ENCODE measurements at places on chromosomes 3 and 15.
A peak's percentile ranks its signal among the peaks of the same experiment; 100 is the strongest.

DNA sequence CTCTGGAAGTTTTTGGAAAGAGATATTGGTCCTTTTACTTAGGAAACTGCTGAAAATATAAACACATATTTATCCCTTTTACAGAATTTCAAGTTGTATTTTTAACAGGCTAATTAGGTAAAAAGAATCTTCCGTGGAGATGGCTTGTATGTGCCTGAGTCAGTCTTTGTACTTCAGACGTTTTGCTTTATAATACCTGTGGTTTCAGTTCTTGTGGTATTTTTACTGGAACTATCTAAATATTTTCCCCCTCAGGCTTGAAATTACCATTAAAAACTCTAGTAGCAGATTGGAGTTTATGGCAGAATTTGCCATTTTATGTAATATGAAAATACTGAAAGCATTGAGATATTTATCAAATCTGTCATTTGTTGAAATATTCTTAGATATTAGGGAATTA lies 151.6 kb upstream of the CGNL1 start:
- no peak for DNase-seq

DNA sequence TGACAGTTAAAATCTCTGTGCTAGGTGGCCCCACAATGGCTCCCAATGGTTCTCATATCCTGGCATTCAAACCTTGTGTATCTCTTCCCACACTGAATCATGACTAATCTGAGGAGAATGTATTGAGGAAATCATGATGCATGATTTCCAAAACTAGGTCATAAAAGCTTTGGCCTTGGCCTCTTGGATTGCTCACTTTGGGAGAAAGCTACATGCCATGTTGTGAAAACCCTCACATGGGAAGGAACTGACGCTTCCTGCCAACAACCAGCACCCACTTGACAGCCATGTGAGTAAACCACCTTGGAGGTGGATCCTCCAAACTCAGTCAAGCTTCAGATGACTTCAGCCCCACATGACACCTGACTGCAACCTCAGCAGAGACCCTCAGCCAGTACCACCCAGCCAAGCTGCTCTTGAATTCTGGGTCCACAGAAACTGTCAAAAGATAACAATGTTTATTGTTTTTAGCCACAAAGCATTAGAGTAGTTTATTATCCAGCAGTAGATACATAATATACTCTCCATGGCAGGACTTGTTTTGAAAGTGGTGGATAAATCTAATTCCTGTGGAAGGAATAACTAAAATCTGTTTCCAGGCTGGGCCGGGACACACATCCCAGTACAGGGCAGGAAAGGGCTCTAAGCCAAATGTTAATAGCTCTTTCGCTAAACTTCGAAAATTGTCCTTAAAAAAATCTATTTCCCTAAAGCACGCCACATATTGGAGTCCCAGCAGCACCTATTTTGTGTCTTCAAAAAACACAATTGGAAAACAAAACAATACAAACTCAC lies 1.0 kb upstream of the ZNF620 start:
- DNase-seq, result no peak

GRCh38 chr15:100980410-100981046 lies 61.4 kb downstream of the LRRK1 start:
- DNase-seq, result no peak

GRCh38 chr3:31246293-31247062 lies 286.2 kb upstream of the STT3B start:
- DNase-seq, result no peak

GRCh38 chr3:33808559-33808958 lies 10.1 kb downstream of the PDCD6IP start:
- DNase-seq, result no peak

GRCh38 chr3:131840156-131840797 lies 194.5 kb downstream of the CPNE4 start:
- DNase-seq, result no peak

GRCh38 chr3:13403213-13403819 lies 16.8 kb downstream of the NUP210 start:
- DNase-seq, result no peak

DNA sequence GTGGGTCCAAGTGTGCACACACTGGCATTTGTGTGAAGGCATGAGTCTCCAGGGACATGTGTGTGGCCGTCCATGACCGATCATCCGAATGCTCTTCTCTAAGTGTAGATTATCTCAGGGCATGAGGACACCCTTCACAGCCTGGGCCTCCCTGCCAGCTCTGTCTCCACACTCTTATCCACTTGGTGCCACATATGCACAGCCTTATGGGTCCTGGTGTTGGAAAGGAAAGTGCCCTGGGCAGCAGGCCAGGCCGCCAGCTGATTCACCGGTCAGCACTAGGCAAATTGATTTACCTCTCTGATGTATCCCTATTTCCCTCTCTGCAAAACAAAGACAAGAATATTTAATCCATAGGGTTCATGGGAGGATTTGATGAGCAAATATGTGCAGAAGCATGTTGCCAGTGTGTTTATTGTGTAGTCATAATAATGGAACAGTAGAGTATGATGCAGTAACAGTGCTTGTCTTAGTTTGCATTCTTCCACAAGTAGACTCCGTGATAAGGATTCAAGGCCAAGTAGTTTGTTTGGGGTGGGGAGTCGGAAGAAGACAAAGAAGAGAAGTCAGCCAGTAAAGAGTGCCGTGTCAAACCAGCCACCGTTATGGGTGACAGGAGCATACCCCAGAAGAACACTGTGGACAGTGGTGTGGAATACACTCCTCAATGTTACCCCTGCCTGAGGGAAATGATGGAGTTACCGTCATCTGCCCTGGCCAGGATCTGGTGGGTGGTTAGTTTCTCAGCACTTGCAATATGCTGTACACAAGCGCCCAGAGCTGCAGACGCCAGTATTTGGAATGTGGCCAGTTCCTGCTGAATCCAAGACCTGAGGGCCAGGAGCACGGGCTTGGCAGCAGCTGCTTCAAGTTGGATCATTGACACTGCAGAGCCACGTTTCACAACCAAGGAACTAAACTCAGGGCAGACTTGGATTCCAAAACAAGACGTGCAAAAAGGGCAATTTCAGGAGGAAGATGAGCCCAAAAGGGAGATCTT lies 85.1 kb downstream of the MTHFS start:
- peak; percentile 88 for DNase-seq

GRCh38 chr3:103059432-103059831 lies 624.6 kb downstream of the ZPLD1 start:
- DNase-seq, result no peak

- no peak for DNase-seq
Observed at GRCh38 chr15:63072809-63073277, 30.3 kb downstream of the TPM1 start.

DNA sequence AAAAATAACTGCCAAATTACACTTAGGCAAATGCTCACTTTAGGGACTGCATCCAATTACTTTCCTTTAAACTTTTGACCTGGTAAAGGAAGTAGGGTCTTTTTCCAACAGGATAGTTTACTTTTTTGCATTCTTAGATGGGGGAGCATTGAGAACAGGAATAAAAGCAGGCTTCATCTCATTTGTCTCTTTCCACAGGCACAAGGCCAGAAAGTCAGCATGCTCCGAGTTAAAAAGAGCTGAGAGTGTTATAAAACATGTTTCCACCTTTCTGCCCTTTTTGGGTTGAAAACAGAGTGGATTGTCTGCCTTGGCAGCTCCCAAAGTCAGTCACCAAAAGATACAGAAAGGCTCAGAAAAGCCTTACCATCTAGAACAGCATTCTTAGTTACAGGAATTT lies 404.9 kb upstream of the ALCAM start:
- no peak for DNase-seq

- DNase-seq, result no peak
Observed at GRCh38 chr15:86505951-86506350, 426.3 kb downstream of the AGBL1 start.

DNA sequence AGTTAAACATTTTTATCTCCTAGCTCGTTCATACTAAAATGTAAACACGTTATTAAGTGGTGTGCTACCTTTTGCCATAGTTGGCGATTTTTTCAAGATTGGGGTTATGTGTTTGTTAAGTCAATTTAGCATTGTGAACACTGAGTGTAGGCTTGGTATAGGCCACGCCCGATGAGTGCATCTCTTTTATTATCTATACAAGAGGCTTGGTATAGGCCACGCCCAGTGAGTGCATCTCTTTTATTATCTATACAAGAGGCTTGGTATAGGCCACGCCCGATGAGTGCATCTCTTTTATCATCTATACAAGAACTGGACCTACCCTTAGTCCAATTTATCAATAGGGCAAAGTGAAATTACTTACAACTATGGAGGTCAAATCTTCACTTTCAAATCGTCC lies 70.4 kb downstream of the NIPA2 start:
- no peak for DNase-seq

- no peak for DNase-seq
Observed at GRCh38 chr15:84859144-84859543, 25.3 kb upstream of the SLC28A1 start.

- DNase-seq, result no peak
Observed at GRCh38 chr3:173660645-173661299, 263.2 kb downstream of the NLGN1 start.

DNA sequence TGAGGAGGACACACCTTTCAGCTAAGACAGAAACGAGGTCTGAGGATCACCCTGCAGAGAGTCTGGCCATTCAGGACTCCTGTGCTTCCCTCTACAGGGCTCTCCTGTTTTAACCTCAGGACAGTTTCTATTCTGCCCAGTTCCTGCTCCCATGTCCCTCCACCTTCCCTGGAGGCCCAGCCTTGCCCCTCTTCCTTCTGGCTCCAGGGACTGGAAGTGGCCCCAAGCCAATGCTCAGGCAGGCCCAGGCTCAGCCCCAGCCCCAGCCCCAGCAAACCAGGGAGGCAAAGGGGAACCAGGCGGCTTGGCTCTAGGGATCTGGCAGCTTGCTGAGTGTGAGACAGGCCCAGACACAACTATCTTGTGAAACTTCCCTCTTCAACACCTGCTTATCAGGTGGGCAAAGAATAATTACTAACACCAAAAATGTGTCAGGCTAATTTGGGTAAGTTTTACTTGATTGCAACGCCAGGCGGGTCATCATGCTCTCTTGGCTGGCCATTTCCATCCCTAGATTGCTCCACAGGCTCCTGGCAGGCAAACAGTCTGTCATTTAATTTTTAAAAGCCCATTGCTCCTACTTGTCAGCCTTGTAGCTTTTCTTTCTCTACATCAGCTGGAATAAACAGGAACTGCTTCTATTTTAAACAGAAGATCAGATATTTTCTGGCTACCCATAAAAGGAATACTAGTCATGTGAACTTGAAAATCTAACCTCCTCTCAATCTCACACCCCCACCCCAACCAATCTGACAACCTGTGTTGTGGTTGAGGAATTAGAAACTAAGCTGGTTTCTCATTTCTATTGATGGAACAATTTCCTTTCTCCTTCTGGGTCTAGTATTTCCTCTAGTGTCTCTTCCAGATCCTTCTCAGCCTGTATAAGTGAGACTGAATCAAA lies 33.5 kb downstream of the UPK1B start:
- DNase-seq, result no peak

DNA sequence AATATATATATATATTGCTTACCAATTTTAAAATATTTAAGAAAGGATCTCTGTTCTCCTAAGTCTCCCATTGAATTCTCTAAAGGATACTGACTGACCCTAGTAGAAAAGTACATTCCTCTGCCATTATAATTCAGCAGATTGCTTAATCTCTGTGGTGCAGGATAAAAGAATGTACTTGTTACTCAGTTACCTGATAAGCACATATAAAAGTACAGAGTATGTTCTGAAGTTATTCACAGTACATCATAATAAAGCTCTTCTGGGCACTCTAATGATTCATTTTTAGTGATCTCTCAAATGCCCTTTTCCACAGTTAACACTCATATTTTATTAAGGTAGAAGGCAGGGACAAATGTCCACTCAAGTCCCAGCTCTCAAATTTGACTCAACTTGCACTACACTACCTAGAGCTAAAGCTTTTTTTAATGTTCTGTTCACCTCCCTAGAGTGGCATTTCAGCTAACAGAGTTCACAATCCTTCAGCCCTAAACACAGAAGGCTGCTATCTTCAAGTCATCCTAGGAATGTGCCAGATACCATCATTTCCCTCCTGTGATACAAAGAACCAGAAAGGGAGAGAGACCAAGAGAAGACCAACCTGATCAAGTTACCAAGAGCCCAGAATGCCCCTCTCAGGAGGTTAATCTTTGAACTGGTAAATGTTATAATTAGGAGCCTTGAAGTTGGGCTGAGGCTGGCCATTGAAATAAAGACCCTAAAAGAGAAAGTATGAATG lies 53.3 kb downstream of the MEIS2 start:
- no peak for DNase-seq

GRCh38 chr3:128845119-128845777 lies 34.2 kb upstream of the ACAD9 start:
- no peak for DNase-seq

- no peak for DNase-seq
Observed at GRCh38 chr3:20563251-20563650, 377.2 kb upstream of the SGO1 start.

- no peak for DNase-seq
Observed at GRCh38 chr3:136745916-136746315, 6.3 kb downstream of the STAG1 start.

DNA sequence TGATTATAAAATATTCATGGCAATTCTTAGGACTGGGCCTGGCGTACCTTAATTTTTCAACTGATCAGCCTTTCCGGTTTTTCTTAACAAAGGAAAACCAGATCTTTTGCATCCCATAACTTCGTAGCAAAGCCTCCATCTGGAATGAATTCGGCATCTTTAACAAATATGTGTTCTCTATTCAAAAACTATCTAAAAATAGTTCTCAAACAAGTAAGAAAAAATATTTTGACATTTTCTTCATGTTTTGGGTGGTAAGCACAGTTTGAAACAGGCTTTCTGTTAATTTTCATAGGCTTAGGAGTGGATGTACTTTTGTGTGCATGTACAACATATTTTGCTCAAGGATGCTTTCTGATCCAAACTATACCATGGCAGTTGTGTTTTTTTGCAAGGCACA lies 55.1 kb downstream of the RBMS3 start:
- DNase-seq, result no peak

DNA sequence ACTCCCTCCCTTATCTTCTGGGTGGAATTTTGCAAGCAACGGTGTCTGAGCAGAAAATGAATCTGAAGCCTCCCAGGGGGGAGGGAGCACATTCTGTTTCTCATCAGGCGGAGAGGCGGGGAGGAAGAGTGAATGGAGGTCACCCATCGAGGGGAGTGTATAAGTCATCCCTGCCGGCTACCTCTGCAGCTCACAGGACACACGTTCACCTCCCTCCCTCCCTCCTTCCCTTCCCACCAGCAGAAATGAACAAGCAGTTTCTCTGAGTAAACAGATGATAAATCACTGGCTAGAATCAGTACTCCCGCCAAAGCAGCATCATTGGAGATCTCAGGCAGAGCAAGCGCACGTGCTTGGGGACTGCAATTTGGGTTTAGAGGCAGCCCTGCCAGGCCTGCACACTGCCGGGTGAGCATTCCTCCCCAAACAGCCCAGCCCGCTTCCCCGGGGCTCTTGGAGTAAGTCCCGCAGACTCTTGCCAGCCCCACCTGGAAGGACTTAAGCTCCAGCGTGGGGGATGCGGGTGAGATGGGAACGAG lies 38.3 kb downstream of the CPN2 start:
- peak; percentile 90 for DNase-seq
